CD14-positive monocyte (primary cell): ENCODE measurements at places on chromosomes 5 and 9. TPM values are rescaled to one million over a fixed set of nuclear protein-coding genes. Genes with fewer than 3 reads are reported as not detected.

The PAX5 gene
- polyA plus RNA-seq: 0.03 TPM

The TEK gene
- not detected in 2 replicates for polyA plus RNA-seq

The C5orf52 gene
- polyA plus RNA-seq: not detected

The MYORG gene
- not detected for polyA plus RNA-seq

The C5orf63 gene
- 1.5 TPM for polyA plus RNA-seq

The ARSI gene
- not detected in 2 replicates for polyA plus RNA-seq

The PITX1 gene
- polyA plus RNA-seq: not detected

The PLAC8L1 gene
- polyA plus RNA-seq: not detected in 2 replicates

The TMEM232 gene
- polyA plus RNA-seq: 0.59 TPM

The TNFSF15 gene
- polyA plus RNA-seq: 0.07 TPM

The GFI1B gene
- polyA plus RNA-seq: 0.06 TPM

The TNFAIP8 gene
- 10.6 and 20.6 TPM in 2 replicates for polyA plus RNA-seq

The MEIKIN gene
- 0.08 and 0.16 TPM in 2 replicates for polyA plus RNA-seq

The PCA3 gene
- polyA plus RNA-seq: not detected
